ENCODE measurements at places on chromosomes 12 and 14.

DNA sequence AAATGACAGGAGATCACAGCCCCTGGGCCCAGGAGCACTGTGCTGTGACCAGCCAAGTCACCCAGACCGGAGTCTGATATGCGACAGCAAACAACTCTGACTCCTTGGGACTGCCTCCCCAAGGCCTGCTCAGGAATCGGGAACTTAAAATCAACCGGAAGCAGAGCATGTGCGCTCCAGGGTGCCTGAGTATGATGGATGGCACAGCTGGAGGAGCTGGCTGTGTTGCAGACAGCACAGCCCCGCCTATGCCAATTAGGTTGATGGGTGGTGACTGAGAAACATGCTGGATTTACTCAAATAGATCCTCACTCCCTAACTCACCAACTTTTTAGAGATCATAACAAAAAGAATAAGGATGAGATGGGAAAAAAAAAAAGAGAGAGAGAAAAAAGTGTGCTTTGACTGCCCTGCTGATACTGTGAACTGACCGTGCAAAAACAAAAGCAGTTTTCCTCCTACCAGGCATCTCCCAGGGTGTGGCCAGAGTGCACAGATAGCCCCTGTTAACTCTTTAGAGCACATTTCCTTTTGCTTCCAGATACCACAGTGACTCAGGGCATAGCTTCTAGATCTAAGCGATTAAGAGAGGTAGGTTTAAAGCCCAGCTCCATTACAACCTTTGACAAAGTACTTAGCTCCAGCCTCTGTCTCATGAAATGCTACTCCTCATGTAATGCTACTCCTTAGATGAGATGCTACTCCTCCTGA, 27.4 kb upstream of the STON2 start:
- no peak for DNase-seq

GRCh38 chr14:75196468-75196867, 20.1 kb upstream of the TMED10 start:
- no peak for DNase-seq

- no peak for DNase-seq
Measured at GRCh38 chr14:61475316-61475715, 153.9 kb downstream of the PRKCH start.

DNA sequence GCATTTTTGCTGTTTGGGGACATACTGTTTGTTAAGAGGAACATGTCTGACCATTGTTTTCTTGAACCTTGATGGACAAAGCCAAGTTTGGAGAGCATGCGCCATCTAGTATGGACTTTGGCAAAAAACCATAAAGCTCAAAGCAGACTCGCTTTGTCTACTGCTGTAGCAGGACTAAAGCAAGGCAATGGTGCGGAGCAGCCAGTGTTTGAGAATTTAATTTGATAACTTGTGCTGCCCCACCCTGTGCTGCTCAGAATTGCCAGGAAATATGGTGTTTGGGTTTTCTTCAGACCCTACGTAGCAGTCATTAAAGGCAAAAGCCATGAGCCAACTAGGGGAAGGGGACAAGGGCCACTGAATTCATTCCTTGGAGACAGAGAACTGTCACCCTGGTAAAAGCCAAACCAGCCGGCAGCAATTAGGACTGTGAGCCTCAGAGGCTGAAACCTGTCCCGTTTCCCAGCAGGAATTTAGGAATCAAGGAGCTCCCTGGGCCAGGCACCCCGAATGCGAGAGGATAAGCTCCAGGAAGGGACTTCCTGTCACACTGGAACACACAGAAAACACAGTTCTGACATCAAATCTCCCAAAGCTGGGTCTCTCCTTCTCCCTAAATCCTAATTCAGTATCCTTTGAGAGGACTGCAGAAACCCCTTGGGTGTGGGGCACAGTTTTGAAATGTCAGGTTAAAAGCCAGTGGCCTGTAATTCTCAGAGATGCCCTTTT, 1.1 kb downstream of the AVIL start:
- no peak for DNase-seq

GRCh38 chr12:119207063-119207560, 28.4 kb downstream of the HSPB8 start:
- no peak for DNase-seq

DNA sequence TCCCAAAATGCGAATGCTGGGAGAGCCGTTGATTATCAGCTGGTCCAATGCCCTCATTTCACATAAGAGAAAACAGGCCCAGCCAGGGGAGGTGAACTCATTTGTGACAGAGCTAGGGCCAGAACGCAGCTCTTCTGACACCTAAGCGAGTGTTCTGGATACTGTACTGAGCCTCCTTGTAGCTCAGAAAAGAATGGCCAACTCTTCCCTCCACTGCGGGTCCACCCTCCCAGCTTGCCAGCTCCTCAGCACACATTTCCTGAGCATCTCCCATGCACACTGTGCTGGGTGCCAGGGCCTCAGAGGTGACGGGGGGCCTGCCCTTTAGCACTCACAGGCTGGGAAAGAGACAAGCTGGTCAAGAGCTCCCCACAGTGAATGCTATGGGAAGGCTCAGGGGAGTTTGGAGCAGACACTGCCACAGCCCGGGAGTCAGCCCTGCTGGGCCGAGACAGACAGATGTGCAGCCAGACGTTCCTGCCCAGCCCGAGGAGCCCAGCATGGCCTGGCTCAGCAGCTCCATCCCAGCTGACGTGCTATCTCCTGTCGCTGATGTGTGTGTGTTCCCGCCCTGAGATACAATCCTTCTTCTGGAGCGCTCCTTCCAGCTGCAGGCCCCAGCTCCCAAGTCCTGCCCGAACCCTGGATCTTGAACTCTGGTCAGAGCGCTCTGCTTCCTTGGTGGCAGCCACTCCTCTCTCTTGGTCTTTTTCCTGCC, 3.5 kb downstream of the CMTM5 start:
- DNase-seq = no peak

- no peak for DNase-seq
Measured at GRCh38 chr12:120125792-120126634, 9.5 kb upstream of the RAB35 start.

DNA sequence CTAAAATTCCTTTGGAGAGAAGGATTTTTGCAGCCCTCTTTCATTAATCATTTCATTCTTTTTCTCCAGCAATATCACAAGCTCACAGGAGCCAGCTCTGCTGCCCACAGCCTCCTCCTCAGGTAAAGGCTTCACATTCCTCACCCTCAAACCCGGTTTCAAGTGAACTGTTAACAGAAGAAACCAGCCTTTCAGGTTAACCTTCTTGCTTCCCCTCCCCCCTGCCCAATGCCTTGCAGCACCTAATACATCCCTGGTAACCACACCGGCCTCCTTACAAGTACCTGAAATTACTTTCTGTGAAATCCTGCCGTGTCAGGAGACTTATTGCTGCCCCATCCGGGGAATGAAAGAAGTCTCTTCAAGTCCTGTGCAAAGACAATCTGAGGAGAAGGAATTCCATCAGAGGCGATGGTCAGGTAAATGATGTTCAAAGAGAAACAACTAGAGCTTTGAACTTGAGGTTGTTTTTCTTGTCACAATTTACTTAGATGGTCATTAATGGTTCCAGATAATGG, 111.2 kb downstream of the MYRFL start:
- no peak for DNase-seq

GRCh38 chr12:100554608-100555077, 18.8 kb upstream of the GAS2L3 start:
- peak; percentile 64 for DNase-seq

DNA sequence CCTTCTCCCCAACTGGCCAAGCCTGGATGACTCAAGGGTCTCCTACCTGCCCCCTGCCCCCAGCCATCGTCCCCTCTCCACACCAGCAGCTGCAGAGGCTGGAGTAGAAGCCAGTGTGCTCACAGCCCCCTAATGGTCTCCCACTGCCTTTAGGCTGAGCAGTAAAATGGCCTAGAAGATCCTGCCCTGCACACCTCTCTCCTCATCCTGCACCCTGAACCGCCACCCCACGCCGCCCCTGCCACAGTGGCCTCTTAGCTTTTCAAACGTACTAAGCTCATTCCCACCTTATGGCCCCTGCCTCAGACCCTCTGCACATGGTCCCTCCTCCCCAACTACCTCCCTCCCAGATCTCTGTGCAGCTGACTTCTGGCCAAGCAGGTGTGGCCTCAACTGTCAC, 46.3 kb downstream of the RBM19 start:
- DNase-seq = no peak

DNA sequence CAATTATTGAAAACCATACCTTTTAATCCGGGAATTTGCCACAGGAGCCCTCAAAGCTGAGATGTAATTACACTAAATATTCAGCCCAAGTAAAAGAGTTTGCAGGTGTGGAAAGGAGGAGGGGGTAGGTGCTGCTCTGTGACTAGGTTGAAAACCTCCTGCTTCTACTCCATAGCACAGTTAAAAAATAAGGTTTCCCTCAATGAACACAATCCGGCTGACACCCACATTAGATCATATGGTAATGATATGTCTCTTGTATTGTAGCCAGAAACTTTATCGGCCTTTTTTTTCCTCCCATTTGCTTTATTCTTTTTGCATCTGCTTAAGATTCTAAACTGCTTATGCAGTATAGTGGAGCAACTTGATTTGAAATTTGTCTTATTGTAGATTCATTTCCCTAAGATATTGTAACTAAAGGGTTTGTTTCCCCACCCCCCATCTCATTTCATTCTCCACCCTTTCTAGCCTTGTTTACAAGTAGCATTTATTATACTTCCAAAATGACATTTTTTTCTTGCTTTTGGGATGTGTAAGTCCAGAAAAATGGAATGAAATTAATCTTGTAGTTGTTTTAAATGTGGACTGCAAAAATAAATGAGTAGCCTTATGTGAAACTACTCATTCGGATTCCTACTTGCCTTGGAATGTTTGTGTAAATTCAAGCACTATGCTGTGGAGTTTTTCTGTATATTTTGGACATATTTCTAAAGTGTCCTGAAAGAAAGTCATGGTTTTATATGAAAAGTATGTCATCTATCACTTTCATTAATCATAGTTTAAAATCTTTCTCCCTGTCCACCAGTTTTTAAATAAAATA, at the start of gene DCN:
DCN (minus strand) TSS at position 182 of the 820 bp plus-strand sequence. CDS start 4,265 bp downstream, outside the sequence.
- DNase-seq = peak; percentile 17

- DNase-seq = no peak
Measured at GRCh38 chr14:65723348-65723747, 310.8 kb downstream of the FUT8 start.

DNA sequence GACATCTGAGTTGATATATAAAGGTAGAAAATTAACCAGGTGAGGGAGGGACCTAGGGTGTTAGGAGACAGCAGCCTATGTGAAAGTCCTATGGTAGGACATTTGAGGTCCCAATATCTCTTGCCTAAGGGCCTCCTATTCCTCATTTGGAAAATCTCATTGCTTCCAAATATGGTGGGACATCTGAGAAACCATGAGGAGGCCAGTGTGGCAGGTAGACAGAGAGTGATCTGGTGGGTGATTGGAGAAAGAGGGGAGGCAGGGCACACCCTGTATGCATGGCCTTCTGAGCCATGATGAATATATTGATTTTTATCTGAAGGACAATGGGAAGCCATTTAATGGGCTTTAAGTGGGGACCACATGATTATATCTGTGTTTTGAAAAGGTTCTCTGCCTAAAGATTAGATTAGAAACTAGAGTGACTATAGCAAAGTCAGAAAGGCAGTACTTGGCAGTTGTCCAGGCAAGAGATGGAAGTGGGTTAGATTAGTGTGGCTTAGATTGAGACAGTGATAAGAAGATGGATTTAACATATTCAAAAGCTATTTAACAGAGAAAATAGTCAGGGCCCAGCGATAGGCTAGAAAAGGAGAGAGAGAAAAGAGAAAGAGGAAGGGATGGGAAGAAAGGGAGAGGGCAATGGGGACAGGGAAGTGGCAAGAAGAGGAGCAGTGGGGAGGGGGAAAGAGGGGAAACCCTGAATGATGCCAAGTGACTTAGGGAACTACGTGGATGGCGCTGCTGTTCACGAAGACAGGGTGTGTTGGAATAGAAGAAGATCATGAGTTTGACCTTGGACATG, 237.2 kb upstream of the SRRM4 start:
- DNase-seq = no peak

- no peak for DNase-seq
Measured at GRCh38 chr14:93528884-93529558, 98.3 kb downstream of the UNC79 start.

DNA sequence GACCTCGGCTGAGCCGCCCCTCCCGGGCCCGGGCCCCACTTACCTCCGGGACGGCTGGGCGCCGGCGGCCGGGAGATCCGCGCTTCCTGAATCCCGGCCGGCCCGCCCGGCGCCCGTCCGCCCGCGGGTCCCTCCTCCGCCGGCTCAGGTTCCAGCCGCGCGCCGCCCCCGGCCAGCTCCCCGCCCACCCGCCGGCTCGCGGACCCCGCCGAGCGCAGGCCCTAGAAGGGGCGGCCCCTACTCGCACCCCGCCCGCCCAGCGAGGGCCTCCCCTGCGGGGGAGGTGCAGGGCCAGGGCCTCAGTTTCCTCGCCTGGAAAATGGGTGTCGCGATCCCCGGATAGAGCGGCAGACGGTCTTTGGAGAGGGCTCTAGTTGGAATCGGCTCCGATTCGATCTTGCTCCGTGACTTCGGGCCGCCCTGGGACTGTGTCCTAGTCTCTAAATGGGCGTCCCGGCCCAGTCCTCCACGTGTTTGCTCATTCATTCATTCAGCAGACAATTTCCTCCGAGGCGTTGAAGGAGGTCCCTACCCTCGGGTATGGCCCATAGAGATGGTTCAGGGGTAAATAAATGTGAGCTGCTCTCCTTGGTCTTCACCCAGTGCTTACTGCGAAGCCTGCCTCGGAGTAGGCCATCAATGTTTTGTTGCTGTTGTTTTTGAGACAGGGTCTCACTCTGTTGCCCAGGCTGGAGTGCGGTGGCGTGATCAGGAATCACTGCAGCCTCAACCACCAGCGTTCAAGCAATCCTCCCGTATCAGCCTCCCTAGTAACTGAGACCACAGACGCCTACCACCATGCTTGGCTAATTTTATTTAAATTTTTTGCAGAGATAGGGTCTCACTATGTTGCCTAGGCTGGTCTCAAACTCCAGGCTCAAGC, at the start of gene TRPV4:
TRPV4 (minus strand) TSS at position 92 of the 883 bp plus-strand sequence. CDS start 18,602 bp downstream, outside the sequence.
- no peak for DNase-seq

DNA sequence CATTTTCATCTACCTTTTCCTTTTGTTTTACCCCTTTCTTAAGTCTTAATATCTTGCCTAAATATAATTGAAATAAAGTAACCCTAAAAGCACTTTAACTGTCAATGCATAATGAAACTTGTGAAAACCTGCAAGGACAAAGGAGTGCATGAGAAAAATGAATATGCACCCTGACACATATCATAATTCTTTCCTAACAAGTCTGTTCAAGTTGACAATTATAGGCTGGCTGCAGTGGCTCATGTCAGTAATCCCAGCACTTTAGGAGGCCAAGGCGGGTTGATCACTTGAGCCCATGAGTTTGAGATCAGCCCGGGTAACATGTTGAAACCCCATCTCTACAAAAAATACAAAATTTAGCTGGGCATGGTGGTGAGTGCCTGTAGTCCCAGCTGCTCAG, 65.4 kb downstream of the FGD6 start:
- no peak for DNase-seq

DNA sequence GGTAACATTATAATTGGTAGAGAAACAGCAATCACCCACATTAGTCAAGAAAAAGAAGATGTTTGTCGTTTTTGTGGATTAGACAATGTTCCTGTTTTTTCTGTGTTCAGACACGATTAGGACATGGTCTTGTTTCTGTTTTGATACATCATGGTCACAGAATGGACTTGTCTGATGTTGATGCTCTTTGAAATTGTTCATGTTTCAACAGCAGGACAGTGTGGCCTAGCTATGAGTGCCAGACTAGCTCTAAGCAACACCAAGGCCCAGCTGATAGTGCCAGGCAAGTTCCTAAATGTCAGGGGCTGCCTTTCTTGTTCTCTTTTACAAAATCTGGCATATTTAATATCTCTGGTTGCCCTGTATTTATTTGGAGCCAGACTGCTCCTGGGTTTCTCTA, 40.9 kb upstream of the TOMM20L start:
- DNase-seq = no peak
